ENCODE measurements at places on chromosomes 1 and 21. TPM values are rescaled to one million over a fixed set of nuclear protein-coding genes. Genes with fewer than 3 reads are reported as not detected.

GRCh38 chr21:18951271-18952038 is 547.9 kb upstream of the TMPRSS15 start:
- no peak for DNase-seq

Gene CFAP107
- not detected for total RNA-seq

- DNase-seq: no peak
These were observed 73.7 kb downstream of the SLC16A1 start for GRCh38 chr1:112882271-112882744.

Gene NBPF20
- 3.5 TPM for total RNA-seq

DNA sequence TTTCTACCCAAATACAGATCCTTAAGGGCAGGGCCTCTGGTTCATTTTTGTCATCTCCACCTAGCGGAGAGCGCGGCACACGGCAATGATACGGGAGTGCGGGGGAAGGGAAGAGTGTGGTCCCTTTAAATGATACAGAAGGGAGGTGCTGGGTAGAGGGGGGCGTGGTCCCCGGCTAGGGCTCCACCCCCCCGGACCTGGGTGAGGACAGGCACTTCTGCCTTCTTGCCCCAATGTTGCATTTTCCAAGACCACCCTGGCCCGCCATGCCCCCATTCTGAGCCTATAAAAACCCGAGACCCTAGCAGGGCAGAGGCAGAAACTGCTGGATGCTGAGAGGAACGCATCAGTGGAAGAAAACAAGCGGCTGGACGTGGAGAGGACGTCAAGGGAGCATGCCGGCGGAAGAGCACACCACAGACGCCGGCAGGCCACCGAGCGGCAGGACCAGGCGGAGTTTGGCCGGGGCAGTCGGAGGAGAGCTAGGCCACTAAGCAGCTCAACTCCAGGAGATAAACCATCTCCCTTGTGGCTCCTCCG is 30.0 kb downstream of the LRRC3 start:
- DNase-seq: peak; percentile 54

Gene GJB3
- total RNA-seq: 6.3 TPM

GRCh38 chr1:17239420-17239819 is 9.5 kb upstream of the PADI3 start:
- DNase-seq: peak; percentile 50

DNA sequence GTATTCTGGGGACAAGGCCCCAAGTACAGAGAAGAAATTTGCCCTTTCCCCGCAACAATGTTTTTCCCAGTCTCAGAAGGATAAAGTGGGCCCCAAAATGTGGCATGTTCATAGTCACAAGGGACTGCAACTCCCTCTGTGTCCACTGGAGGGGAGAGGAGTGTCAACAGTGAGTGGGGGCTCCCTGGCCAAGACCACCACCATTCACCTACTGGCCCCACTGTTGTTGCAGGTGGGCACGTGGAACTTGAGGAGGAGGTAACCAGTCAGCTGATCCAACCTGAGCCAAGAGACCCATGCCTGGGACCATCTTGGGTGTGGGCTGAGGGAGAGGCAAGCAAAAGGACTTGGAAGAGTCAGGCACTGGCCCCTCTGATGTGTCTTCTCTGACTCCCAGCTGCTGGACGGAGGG is 777 bp downstream of the NUDT17 start:
- no peak for DNase-seq

Gene PRRX1
- 12.5 TPM for total RNA-seq

- DNase-seq: no peak
These were observed 59.0 kb downstream of the RUSC1 start for GRCh38 chr1:155379631-155380090.

DNA sequence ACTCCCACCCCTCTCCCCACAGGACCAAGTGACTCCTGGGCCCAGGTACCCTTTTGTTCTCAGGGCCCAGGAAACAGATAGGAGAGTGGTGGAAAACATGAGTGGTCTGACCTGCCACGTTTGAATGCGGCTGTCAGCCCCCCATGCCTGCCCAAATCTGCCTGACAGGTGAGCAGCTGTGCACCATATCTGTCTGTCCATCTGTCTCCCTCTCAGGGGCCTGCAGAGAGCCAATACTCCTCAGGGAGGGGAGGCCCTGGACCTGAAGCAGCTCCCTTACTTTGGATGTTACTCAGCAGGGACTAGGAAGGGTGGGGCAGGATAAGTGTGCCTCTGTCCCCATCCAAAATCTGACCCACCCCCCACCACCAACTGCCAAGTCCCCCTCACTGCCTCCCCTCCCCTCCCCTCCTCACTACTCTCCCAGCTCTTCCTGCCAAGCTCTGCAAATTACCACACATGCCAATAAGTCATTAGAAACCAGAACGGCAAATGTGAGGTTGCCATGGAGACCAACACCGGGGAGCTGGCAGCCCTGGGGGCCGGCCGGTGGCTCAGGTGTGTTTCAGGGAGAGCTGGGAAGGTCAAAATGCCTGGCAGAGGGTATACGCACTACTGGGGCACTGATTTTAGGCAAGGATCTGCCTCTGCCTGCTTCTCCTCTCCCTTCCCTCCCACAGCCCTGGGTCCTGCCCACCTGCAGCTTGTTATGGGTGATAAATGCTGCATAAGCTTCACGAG is 11.5 kb downstream of the LRRN2 start:
- no peak for DNase-seq

Gene PCSK9
- 10.2 TPM for total RNA-seq

DNA sequence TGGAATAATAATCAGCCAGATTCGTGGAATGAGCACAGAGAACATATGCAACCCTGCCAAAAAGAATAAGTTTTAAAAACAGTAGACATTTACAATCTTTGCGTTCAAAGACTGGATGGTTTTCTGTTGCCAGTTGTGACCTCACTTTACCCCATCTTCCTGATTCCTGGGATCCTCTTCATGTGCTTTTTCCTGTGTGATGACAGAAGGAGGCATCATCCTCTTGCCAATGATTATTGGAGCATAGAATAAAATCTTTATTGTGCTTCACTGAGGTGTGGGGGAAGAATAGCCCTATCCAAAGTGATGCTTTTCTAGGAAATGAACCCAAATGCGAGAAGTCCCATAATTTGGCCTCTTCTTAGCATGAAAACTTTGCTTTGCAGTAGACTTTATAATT is 15.0 kb upstream of the BARHL2 start:
- no peak for DNase-seq

DNA sequence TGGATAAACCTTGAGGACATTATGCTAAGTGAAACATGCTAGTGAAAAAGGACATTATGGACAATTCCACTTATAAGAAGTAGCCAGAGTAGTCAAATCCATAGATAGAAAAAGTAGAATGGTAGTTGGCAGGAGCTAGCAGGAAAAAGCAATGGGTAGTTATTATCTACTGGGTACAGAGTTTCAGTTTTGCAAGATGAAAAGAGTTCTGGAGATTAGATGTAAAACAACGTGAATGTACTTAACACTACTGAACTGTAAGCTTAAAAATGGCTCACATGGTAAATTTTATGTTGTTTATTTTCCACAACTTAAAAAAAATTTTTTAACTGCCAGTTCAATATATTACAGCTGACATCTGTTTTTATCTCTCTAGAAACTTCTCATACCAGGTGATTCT is 19.4 kb downstream of the JAK1 start:
- DNase-seq: no peak

Gene GPATCH3
- total RNA-seq: 13.7 TPM

GRCh38 chr1:12542138-12542465 is 75.9 kb downstream of the DHRS3 start:
- no peak for DNase-seq

Gene CNR2
- 0.03 TPM for total RNA-seq

GRCh38 chr1:173549813-173550212 is 53.1 kb downstream of the SLC9C2 start:
- DNase-seq: no peak

DNA sequence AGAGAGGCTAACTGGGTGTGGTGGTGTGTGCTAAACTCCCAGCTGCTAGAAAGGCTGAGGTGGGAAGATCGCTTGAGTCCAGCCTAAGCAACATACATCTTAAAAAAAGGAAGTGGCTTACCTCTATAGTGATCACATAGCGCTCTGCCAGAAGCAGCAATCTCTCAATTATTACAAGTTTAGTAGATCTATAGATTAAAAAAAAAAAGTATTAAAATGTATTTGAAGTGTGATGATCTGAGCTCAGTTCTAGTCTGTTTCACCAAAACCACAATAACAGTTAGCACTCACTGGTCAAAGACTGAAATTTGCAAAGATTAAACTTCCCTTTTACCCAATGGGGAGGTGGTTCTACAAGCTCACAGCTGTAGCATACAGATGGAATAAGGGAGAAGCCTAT is 76.3 kb downstream of the USP24 start:
- no peak for DNase-seq

DNA sequence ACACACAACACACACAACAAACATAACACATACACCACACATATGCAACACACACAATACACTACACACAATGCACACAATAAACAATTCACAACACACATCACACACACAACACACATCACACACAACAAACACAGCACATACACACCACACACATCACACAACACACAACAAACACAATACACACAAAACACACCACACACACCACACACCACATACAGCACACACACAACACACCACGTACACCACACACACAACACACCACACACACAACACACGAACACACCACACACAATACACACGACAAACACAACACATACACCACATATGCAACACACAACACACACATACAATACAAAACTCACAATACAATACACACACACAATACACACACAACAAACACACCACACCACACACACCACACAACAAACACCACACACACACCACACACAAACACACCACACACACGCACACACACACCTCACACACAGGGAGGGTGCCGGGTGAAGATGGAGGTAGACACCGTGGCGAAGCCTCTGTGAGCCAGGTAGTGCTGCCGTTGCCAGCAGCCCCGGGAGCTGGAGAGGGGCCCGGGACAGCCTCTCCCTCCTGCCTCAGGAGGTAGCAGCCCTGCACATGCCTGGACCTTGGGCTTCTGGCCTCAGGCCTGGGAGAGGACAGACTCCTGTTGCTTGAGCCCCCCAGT is 30.4 kb upstream of the C1orf174 start:
- no peak for DNase-seq

DNA sequence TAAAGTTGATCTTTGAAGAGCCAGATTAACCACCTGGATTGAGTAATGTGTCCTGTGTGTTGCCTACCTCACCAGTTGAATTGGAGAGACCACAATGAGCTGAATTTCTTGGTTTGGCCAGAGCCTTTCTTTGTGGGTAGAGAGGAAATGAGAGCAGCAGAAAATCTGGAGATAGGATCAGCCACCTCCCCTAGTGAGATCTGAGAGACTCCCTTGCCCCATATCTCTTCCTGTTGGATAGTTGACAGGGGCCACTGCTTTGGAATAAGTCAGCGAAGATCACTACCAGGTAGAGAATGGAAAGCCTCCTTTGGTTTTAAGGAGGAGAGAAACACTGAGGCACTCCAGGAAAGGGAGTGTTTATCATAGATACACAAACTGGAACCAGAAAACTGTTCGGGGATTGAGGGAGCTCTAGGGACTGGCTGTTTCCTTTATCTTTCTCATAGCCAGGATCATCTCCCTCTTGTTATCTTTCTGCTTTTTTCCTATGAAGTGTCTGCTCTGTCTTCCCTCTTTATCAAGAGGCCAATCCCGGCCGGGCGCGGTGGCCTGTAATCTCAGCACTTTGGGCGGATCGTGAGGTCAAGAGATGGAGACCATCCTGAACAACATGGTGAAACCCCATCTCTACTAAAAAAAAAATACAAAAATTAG is 21.3 kb upstream of the ZNF326 start:
- no peak for DNase-seq

Gene GBP3
- total RNA-seq: 58.1 TPM

Data from mucosa of gallbladder (tissue), 1 donor.